ENCODE measurements at places on chromosomes 1 and 21. TPM values are rescaled to one million over a fixed set of nuclear protein-coding genes. Genes with fewer than 3 reads are reported as not detected.

The GBP6 gene
- not detected for total RNA-seq

The CTSE gene
- not detected for total RNA-seq

The CA14 gene
- 0.48 TPM for total RNA-seq

DNA sequence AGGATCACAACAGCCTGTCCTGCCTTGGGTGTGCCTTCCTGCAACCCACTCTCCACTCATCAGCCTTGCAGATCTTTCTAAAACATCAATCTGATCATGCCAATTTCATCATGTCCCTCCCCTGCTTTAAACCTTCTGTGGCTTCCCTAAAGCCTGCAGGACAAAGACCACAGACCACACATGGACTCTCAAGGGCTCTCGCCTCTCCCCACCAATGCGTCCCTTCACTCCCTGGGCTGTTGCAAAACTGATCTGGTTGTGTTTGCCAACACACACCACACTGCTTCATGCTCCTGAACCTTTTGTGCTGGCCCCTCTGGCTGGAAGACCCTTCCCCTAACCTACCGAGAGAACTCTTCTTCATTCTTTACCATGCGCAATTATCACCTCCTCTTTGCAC, 72.4 kb downstream of the ITPKB start:
- DNase-seq: peak; percentile 28

The C1orf53 gene
- total RNA-seq: 0.84 TPM

GRCh38 chr21:35127851-35128250, 78.7 kb upstream of the RUNX1 start:
- no peak for DNase-seq

The C21orf91 gene
- total RNA-seq: 5.2 TPM

- DNase-seq: no peak
These were observed 14.6 kb upstream of the C1orf105 start for GRCh38 chr1:172405912-172406311.

GRCh38 chr21:25890001-25890400, 155.2 kb downstream of the GABPA start:
- no peak for DNase-seq

The ECE1 gene
- 15.5 TPM for total RNA-seq

- DNase-seq: no peak
These were observed 305.6 kb downstream of the KCTD3 start for GRCh38 chr1:215872658-215873057.

DNA sequence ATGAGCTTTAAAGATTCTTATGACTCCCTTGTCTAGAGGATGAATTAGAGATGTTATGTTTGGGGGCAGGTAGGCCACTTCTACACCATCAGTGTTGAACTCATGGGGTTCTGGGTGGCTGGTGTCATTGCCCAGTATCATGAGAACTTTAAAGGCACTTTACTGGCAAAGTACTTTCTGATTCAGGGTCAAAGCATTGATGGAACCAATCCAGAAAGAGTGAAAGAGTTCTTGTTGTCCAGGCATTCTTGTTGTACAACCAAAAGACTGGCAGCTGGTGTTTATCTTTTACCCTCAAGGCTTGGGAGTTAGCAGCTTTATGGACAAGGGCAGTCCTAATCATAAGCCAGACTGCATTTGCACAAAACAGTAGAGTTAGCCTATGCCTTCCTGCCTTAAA, 673.0 kb downstream of the USP25 start:
- DNase-seq: no peak

DNA sequence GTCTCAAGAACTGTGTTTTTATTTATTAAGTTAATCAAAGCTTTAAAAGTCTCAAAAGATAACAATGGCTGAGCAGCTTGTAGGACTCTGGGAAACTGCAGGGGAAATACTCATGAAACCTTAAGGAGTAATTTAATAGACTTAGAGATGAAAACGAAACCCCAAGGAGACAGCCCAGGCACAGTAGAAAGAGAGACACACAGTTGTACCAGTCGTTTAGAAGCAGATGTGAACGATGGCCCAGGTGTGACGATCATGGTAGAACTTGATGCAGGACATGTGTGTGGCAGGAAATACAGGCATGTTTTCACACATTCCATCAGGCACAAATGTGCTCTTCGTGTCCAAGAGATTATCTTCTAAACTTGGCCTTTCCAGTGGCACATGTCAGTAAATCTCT, 21.2 kb upstream of the MRPS6 start:
- DNase-seq: no peak

The COL24A1 gene
- total RNA-seq: 1.3 TPM

- no peak for DNase-seq
These were observed 244.3 kb downstream of the PTPRC start for GRCh38 chr1:198883184-198883583.

GRCh38 chr1:221439747-221440501, 302.0 kb downstream of the DUSP10 start:
- no peak for DNase-seq

GRCh38 chr1:31249854-31250253, 10.2 kb upstream of the NKAIN1 start:
- no peak for DNase-seq

The UBXN11 gene
- total RNA-seq: 4.2 TPM

GRCh38 chr1:166944186-166944967, 31.0 kb downstream of the ILDR2 start:
- no peak for DNase-seq

DNA sequence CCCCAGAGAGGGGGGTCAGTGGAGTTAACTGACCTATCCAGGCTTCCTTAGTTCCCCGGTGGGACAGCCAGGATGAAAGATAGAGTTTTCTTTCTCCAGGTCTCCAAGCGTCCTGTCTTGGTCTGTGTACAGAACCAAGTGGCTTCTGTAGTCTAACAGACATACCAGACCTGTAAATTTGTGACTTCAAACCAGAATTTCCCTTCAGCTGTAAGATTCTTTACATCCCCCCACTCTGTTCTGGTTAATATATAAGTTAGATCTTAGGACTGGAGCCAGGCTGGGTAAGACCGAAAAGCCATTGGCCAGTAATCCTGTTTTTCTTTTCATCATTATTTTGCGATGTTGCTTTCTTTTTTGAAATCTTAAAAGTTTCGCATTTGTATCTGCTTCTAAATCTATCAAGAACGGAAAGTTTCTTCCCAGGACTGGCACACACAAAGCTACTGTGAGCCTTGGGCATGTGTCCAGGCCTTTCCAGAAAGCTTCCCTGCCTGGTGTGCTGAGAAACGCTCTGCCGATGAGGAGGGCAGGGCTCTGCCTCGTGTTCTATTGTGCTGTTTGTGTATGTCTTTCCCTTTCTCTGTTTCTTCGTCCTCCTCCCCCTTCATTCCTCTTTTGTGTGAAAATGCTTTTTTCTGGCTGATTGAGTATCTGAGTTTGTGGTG, 72.3 kb downstream of the RGL1 start:
- peak; percentile 54 for DNase-seq

The AGT gene
- 61.7 TPM for total RNA-seq

DNA sequence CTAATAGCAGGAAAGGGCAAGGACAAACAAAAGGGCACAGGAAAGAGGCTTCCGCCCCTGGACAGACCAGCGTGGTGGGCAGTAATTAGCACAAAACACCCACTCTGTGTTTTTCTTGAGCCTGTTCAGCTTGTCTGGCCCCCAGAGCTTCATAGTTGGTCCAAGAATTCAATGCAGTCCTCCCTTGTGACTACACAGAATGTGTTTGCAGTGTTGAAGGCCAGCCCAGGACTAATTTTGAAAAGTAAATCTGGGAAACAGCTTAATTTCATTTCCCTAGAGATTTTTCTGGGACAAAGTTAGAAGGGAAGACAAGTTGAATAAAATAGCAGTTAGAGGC, 49.2 kb upstream of the LMO4 start:
- DNase-seq: no peak

The NBPF4 gene
- total RNA-seq: not detected

The CFAP107 gene
- not detected for total RNA-seq

DNA sequence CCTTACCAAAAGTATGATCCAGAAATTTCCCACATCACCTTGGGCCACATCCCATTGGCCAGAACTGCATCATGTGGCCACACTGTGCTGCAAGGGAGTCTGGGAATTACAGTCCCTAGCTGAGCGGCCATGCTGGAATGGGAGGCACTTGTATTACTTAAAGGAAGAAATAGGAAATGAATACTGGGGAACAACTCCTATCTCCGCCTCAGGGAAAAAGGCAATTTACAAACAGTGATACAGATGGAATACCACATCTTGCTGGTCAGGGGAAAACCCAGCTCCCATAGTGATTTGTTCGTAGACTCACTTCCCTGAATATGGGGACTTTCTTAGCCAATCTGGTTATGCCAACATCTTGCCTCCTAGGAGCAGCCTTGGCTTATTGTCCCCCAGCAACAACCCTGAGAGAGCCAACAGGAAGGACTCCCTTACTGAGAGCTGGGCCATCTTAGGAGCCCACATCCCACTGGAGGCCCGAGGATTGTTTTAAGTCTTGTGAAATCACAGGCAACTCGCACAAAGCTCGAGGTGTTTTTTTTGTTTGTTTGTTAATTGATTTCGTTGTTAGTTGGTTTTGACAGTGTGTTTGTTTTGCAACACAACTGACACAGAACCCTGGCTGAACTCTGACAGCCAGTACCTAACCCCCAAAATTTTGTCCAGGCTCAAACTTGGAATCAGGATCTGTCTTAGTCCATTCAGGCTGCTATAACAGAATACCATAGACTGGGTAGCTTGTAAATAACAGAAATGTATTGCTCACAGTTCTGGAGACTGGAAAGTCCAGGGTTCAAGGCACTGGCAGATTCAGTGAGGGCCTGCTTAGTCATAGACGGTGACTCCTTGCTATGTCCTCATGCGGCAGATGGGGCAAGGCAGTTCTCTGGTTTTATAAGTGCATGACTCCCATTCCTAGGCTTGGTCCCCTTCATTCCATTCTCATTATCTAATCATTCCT, 14.9 kb downstream of the CDA start:
- no peak for DNase-seq

The ASTN1 gene
- 0.51 TPM for total RNA-seq

DNA sequence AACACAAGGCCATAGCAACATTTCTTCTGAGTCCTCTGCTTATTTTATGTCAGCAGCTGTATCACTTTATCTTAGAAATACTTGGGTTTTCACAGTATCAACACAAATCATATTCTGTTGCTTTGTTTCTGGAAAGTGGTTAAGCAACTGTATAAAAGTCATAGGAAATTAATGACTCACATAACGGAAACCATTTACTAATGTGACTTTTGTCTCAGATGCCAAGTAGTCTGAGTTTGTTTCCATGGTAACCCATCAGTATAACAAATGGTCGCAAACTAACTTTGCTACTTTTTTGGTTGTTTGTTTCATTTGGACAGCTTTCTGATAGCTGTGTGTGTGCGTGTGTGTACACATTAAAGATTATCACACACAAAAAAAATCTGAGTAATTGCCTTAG, 31.1 kb downstream of the EEIG2 start:
- no peak for DNase-seq

- DNase-seq: no peak
These were observed 30.0 kb downstream of the ZC3H11B start for GRCh38 chr1:219582865-219583264.

- DNase-seq: no peak
These were observed 106.2 kb downstream of the CACHD1 start for GRCh38 chr1:64575881-64576676.

DNA sequence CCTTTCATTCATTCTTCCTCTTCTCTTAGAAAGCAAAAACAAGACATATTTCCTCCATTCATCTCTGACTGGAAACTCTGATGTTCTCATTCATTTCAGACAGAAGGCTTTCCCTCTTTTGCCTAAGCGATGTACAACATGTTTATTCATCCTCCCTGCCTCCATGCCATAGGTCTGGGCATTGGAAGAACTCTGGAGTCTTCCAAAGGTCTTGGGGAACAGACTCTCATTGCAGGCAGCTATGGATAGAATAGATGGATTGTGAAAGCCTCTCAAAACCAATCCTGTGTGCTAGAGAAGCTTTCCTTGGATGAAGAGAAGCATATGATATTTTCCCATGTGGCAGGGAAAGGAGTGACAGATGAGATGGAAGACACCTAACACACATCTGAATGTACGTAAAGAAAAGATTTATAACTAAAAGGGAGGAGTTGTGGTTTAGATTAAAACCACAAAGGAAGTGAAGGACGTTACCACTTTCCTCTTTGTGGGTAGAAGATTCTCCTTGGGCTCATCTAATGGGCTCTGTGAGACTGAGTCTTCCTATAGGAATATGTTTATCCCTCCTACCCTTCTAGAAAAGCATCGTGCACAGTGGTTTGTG, 38.7 kb downstream of the BCL9 start:
- no peak for DNase-seq

The LINGO4 gene
- 7.9 TPM for total RNA-seq

The EPHA8 gene
- not detected for total RNA-seq

DNA sequence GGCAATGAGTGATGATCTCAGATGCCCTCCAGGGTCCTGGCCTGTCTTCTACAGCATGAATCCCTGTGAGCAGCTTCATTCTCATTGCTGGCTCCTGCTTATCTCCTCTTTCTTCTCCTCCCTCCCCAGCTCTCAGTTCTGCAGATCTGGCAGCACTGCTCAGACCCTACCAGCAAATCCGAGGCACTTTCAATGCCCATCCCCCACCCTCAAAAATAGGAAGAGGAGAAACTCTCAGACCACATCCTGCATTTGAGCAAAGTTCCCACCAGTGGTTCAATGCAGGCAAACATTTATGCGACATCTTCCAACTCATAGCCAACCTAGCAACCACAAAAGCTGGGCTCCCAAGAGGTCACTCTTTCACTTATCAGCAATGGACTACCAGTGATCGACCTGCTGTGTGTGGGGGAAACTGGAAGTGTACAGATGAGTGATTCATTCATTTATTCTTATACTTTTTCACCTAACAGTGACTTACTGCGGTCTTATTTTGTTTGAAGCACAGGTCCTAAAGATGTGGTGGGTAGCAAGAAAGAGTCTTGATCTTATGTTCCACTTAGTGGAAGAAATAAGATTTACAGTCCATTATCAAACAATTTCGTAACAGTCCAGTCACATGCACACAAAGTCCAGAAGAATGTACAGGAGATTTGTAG, 5.8 kb upstream of the CHI3L2 start:
- no peak for DNase-seq

The UBE2U gene
- not detected for total RNA-seq

GRCh38 chr1:180246579-180246978, 16.5 kb downstream of the LHX4 start:
- DNase-seq: peak; percentile 22

DNA sequence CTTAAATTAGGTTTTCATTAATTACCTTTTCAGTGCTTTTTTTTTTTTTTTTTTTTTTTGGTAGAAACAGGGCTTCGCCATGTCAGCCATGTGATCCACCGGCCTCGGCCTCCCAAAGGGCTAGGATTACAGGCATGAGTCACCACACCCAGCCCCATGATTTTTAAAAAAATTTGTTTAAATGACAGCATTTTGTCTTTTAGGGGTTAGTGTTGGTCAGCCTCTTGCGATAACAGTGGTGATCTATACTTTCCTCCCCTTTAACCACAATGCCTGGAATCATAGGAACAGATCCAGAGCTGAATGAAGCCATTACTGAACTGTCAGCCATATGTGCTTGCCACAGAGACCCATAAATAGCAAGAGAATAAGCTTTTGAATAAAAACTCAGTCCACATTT, 73.9 kb downstream of the CACHD1 start:
- peak; percentile 67 for DNase-seq

- DNase-seq: no peak
These were observed 3.6 kb downstream of the KRTAP21-3 start for GRCh38 chr21:30714946-30715345.

GRCh38 chr1:76948846-76949245, 81.6 kb downstream of the ST6GALNAC5 start:
- DNase-seq: no peak

GRCh38 chr1:77540501-77541161, 141.8 kb downstream of the ZZZ3 start:
- DNase-seq: no peak

The NR1I3 gene
- total RNA-seq: not detected

- DNase-seq: peak; percentile 63
These were observed 13.3 kb downstream of the TRIM11 start for GRCh38 chr1:228393268-228393701.

GRCh38 chr1:113958691-113959090, 20.6 kb upstream of the OLFML3 start:
- no peak for DNase-seq
